ENCODE measurements at places on chromosomes 3 and 15.

GRCh38 chr3:32352563-32352962 is 39.1 kb upstream of the CMTM7 start:
- no peak for DNase-seq

DNA sequence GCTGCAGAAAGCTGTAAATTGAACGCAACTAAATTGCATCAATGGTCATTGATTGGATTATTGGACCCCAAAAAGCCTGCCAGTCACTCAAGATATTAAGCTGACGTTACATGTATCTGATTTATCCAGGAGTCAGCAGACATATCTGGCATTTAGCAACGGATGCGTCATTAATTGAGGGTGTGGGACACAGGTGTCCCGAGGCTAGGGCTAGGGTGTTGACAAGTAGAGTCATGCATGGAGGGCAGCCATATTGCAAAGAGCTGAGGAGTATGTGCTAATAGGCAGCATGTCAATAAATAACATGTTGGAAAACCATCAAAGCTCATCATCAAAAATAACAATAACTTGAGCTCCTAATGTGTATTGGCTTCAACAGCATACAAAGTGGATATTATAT is 234.5 kb upstream of the GOLGA6L4 start:
- DNase-seq, result no peak

DNA sequence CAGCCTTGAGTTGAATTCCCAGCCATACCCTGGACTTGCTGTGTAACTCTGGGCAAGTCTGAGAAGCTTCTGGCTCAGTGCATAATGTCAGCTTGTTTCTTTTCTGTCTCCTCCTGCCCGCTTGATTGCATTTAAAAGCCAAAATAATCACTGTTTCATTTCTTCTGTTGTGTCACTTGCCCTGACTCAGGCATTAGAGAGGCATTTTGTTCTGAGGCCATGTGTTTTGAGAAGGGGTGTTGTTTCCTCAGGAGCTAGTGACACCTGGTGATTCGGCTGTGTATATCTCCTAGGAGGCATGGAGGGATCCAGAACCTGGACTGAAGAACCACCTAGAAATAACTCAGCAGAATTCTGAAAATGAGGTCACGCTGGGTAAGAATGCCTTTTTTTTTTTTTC is 16.0 kb downstream of the WDR73 start:
- DNase-seq, result no peak

- no peak for DNase-seq
Measured at GRCh38 chr3:101868534-101869464, 19.5 kb downstream of the NFKBIZ start.

DNA sequence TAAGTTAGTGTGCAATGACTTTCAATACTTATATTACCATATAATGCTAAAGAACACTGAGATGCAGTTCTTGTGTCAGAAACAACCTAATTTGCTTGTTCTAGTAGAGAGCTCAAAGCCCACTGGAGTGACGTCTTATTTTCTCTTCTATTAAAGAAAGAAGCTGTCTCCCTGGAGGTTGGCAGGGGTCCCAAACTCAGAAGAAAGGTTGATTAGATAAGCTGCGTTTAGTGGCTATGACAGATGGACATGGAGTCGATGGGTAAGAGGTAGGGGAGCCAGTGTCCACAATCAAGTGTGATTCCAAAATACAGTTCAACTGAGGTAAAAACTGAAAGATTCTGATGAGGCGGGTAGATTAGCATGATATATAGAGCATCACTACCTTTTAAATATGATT is 363.6 kb downstream of the NLGN1 start:
- DNase-seq, result no peak

- DNase-seq, result no peak
Measured at GRCh38 chr3:171940151-171940649, 97.1 kb downstream of the TMEM212 start.

DNA sequence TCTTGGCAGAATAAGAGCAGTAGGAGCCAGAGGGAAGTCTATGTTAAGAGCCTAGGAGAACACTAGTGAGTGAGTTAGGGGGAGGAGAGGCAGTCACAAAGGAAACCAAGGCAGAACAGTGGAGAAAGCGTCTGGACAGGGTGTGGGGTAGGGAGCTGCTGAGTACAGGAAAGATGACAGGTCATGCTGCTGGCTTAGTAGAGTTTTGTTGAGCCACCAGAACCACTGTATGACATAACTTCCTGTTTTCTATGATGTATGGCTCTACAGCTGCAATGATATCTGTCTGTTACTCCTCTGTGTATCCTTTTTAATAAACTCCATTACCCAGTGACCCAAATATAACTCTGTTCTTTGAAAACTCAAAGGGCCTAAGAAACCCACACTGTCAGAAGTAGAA is 10.6 kb upstream of the STT3B start:
- DNase-seq, result no peak

GRCh38 chr15:32646291-32646690 is 4.8 kb downstream of the SCG5 start:
- DNase-seq, result no peak

DNA sequence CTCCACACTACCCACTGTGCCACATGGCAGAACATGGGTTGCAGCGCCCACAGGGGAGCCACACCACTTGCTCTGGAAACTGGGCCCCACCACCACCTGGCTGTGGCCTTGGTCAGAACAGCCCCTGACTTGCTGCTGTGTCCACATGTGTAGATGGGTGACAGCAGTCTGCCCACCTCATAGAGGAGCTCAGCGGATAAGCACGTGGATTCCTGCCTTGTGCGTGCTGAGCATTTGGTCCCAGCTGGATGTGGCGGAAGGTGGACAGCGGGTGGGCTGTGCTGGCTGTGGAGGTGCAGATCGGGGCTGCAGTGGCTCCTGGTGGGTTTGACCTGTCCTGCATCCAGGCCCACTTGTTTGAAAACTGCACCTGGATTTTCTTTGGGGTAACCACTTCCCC is 6.0 kb upstream of the PLXNA1 start:
- DNase-seq, result no peak

- no peak for DNase-seq
Measured at GRCh38 chr3:105800320-105800719, 68.5 kb downstream of the CBLB start.

Measured in stimulated activated CD8-positive, alpha-beta memory T cell treated with anti-CD3 and anti-CD28 coated beads, Interleukin-7, amount 100 ng/mL, for 1 hour (primary cell).